ENCODE measurements at places on chromosomes 7 and 10.

DNA sequence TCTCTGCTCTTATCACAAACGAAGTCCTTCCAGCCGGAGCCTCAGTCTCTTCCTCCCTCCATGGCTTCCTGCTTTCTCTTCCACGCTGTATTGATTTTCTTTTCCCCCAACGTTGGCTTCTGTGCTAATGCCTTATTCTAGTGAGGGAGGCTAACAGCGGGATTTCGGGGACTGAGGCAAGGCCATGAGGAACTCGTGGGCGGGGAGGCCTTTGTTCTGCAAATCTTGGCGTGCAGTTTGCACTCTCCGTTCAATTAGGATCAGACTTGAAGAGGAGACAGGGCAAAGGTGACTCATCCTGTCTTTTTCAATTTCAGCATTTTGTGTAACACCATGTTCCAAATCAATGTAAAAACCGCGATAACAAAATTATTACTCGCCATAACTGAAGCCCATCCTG lies 25.3 kb downstream of the EN2 start:
- DNase-seq = no peak

GRCh38 chr7:70512761-70513160 lies 619.2 kb upstream of the GALNT17 start:
- DNase-seq = no peak

DNA sequence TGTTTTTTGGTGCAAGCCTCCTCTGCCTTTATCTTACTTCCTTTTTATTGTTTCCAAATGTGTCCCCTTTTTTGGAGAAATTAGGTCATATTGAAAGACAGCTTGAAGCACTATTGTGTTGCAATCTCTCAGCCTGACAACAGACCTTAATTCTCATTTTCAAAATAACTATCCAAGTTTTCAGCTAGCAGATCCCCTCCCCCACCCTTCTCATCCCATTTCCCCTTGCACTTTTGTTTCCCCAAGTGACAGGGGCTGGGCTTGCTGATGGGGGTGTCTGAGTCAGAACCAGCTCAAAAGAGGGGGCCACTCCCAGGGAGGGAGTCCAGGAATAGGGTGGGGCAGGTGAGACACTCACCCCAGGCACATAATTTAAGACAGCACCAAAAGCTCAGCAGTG lies 75.3 kb downstream of the MKI67 start:
- no peak for DNase-seq

DNA sequence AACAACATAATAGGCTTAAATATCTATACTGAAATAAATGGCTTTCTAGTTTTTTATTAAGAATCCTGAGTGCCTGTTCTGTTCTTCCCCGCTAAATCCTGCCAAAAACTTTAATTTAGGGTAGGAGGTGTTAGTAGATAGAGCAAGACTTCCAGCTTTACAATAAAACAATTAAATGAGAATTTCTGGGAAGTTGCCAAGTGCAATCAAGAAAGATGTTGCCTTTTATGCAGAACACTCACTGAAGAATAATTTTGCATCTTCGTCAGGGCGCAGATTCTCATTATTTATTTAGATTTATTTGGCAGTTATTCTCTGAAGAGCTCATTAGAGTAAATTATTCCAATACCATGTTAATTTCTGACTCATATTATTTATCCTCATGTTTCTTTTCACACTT lies 103.2 kb upstream of the GPR141 start:
- no peak for DNase-seq

DNA sequence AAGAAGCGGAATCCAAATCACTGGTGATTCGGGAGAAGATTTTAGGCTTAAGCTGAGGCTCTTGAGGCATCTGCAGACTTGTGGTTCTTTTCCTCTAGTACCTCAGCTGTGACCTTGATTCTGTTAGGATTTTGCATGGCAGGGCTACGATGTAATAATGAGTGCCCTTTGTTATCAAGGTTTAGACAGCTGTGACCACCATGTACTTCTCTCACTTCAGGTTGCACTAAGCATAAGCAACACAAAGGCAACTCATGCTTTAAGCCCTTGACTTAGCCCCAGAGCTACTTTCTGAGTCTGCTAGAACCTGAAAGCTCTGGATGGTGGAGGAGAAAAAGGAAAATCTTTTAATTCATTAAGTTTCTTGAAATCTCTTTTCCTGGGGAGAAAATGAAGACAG lies 1052.3 kb upstream of the PHF14 start:
- DNase-seq = no peak

DNA sequence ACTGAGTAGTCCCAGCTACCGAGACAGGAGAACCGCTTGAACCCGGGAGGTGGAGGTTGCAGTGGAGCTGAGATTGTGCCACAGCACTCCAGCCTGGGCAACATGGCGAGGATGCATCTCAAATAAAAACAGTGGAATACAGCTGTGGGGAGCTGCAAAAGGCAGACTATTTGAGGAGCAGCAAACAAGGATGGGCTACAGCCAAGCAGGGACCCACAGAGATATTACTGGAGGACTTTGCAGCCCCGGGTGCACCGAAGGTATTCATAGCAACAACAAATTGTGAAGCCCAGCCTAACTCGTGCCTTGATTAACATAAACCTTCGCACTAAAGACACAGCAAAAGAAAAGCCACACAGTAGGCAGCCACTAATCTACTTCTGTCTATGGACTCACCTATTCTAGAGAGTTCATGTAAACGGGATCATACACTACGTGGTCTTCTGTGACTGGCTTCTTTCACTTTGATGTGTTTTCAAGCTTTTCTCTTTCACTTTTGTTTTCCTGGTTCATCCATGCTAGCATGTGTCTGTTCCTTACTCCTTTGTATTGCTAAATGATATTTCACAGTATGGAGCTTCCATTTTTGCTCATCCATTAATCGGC lies 34.0 kb downstream of the PODXL start:
- no peak for DNase-seq

DNA sequence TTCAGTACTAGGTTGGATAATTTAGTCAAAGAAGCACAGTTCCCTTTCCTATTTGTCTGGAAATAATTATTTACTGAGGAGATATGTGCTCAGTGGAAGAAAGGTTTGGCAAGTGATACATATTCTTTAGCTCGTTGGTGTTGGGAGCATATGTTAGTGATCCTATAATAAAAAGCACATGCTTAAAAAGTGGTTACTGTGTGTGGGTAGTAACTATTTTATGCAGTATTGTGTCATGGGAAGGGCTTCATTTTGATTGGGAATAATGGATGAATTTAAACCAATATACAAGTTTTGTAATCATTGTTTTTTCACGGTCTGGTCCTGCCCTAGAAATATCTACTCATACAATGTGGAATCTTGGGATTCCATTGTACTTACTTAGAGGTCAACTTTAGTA lies 188.7 kb upstream of the PPP1R3A start:
- DNase-seq = no peak

- DNase-seq = no peak
Observed at GRCh38 chr10:12375076-12375504, 25.7 kb downstream of the CAMK1D start.

GRCh38 chr10:70405037-70405824 lies 1.3 kb downstream of the EIF4EBP2 start:
- no peak for DNase-seq
